NCI-H460 (cell line): ENCODE measurements at places on chromosomes 13 and 19. TPM values are rescaled to one million over a fixed set of nuclear protein-coding genes. Genes with fewer than 3 reads are reported as not detected.

CEACAM19 gene
- total RNA-seq: 0.46 and 0.59 TPM in 2 replicates

- DNase-seq: no peak
Observed at GRCh38 chr13:36907821-36908220, 12.2 kb downstream of the SMAD9 start.

DNA sequence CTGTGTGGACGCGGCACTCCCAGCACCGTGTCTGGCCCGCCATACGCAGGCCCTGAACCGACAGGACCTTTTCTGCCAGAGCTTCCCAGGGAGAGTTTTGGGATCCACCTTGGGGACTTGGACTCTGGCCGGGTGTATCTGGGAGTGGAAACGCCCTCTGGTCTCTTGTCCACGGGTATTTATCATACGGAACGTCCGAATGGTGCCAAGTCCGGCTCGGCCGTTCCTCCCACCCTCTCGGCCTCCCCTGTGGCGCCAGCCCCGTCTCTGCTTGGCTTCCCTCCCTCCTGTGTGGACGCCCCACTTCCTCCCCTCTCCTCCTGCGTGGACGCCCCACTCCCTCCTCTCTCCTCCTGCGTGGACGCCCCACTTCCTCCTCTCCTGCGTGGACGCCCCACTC lies 12.1 kb downstream of the HCN2 start:
- no peak for DNase-seq

DNA sequence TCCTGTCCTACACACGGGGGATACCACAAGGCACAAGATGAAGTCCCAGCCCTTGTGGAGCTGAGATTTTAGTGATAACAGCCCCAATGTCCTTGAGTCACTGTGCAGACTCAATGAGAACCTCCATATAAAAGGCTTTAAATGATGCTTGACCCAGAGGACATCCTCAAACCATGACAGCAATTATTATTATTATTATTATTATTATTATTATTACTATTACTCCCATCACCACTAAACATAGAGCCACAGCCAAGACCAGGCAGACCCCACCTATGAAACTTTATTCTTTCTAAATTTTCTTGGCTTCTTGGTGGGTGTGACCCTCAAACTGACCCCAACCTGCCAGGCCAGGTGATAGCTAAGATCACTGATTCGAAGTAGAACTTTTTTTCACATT lies 11.1 kb downstream of the C19orf47 start:
- DNase-seq: no peak

FBXO46 gene
- 9.8 and 11.5 TPM in 2 replicates for total RNA-seq

DNA sequence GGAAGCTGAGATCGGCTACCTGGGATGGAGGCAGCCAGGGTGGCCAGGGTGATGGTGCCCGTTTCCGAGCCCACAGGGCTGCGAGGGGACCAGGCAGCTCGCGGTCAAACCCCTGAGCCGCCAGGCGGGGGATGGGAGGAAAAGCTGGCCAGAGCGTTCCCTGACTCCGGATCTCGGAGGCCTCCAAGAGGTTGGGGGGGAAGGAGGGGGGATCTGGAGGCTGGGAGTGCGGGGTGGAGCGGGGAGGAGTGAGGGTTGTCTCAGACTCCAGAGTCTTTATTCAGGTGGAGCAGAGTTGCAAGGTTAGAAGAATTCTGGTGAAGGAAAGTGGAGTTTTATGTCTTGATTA lies 1.1 kb downstream of the CACNG7 start:
- no peak for DNase-seq

DNA sequence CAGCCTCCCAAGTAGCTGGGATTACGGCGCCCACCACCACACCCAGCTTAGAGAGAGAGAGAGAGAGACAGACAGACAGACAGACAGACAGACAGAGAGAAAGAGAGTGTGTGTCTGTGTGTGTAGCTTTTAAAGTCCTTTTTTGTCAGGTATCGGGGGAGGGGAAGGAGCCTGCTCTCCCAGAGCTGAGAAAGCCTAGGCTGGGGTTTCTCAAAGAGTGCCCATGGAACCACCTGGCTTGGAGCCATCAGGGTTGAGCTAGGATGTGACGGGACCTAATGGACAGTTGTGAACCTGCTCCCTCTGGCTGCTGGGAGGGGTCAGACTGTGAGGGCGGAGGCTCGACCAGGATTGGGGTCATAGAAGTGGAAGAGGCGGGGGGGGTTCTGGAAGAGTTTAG lies 16.6 kb downstream of the RFX1 start:
- no peak for DNase-seq

- no peak for DNase-seq
Observed at GRCh38 chr13:66577358-66577757, 652.8 kb downstream of the PCDH9 start.

CYP4F3 gene
- 2.9 and 3.0 TPM in 2 replicates for total RNA-seq

CSNK1G2 gene
- total RNA-seq: 34.0 and 38.9 TPM in 2 replicates

SPACA6 gene
- 3.5 and 4.7 TPM in 2 replicates for total RNA-seq

- DNase-seq: no peak
Observed at GRCh38 chr19:29724102-29724641, 9.1 kb upstream of the C19orf12 start.

DNA sequence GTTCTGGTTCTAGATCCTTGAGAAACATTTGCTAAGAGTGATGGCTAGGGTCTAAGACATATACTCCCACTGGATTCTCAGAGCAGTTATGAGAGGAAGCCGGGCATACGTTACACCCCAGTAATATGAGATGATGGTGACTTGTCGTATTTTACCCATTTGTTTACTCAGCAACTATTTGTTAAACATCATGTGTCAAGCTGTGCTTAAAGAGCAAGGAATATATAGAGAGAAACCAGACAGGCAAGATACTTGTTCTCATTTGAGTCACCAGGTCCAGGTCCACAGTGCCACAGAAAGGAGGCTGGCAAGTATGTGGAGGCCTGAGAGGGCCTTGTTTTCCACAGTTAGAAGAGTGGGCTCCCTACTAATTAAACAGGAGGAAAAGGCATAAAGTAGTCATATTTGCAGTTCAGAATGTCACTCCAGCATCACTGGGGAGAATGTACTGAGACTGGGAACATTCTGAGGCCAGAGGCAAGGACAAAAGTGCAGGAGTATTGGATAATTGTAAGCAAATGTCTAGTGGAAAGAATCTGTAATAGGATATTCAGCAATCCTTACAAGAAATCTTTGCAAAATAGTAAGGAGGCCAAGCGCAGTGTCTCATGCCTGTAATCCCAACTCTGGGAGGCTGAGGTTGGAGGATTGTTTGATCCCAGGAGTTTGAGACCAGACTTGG lies 142.2 kb downstream of the IRS2 start:
- DNase-seq: peak; percentile 41

- no peak for DNase-seq
Observed at GRCh38 chr13:65932587-65933239, 1297.4 kb downstream of the PCDH9 start.

DNA sequence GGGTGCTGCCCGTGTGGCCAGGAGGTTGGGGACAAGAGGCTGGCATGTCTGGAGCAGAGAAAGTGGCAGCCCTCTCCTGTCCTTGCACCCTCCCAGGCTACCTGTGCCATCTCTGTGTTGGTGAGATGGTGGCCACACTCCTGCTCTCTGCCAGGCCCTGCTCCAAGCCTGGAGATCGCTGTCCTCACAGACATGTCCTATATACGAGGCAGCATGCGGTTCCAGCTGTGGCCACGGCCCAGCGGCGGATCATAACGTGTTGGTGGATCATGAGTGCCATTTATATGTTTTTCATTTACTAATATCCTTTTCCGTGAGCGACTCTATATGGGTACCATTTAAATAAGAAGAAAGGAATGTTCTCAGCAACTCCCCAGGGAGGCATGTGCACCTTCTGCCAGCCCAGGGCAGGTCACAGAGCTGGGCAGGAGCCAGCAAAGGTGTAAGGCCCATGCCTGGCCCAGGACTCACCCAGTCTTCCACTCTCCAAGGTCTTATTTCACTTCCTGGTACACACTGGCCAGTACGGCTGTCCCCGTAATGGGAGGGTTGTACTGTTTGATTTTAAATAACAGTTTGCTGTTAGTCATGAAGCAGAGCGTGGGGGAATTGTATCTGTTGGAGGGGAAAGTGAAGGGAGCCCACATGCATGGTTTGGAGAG lies 47.2 kb upstream of the LDLR start:
- no peak for DNase-seq

DNA sequence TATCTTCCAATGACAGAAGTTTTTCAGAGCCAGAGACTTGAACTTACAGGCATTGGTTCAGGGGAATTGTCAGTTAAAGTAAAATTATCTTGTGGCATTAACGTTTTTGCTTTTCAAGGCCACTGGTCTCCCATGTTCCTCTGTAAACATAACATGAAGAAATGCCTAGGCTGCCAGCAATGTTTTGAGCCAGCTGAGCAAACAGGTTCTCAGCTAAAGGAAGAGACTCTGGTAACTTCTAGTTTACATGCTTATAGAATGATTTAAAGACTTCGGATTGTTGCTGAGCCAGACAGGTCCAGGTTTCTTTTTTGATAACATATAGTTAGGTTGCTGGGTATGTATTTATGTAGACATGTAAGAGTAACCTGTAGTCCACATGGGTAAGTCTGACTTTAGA lies 35.7 kb downstream of the ZNF493 start:
- no peak for DNase-seq

IRGC gene
- not detected in 2 replicates for total RNA-seq

- no peak for DNase-seq
Observed at GRCh38 chr19:8697671-8698432, 743 bp downstream of the ACTL9 start.

DNA sequence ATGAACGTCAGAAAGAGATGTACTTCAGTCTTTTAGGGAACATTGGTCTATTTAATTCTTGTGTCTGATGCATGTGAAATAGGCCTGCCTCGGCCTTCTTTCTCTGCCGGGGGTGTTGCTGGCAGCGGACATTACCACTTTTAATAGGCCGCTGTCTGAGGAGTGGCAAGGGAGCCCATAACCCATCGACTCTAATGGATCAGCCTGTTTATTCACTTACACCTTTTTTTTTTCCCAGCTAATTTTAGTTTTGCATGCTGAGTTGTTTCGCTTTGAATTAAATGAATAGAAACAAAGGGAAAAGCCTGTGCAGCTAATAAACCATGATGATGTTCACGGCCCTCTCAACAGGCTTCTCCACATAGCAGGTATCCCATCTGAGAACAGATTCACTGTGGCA lies 78.4 kb downstream of the KCTD15 start:
- no peak for DNase-seq

KIR3DL3 gene
- not detected in 2 replicates for total RNA-seq

GRCh38 chr13:113769106-113769505 lies 10.1 kb downstream of the TMEM255B start:
- DNase-seq: no peak

DNA sequence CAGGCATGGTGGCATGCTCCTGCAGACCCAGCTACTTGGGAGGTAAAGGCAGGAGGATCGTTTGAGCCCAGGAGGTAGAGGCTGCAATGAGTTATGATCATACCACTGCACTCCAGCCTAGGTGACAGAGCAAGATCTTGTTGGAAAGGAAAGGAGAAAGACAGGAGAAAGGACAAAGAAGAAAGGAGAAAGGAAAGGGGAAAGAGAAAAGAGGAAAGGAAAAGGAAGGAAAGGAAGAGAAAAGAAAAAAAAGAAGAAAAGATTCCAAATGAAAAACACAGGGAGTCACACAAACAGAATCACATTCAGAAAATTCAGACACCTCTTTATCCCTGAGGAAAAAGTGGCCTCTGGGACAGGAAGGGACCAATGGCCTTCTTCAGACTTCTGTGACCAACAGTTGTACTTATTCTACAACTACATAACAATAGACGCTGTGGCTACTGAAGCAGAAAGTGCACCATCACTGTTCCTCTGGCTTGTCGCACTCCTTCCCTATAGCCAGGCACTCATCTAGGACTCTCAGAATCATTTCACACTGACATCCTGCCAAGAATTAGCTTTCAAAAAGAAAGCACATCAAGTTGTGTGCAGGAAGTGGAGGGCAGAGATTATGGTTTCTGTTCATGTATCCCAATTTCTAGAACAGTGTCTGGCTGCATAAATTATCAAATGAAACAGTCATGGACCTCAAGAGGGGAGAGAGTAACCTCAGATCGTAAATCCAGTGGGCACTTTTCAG lies 5.9 kb downstream of the MTMR6 start:
- no peak for DNase-seq

GRCh38 chr19:2096034-2096479 lies at the start of gene MOB3A:
Gene MOB3A (minus strand): TSS chr19:2096326. CDS start chr19:2078560, 17,766 bp downstream.
- peak; percentile 76 for DNase-seq

DNA sequence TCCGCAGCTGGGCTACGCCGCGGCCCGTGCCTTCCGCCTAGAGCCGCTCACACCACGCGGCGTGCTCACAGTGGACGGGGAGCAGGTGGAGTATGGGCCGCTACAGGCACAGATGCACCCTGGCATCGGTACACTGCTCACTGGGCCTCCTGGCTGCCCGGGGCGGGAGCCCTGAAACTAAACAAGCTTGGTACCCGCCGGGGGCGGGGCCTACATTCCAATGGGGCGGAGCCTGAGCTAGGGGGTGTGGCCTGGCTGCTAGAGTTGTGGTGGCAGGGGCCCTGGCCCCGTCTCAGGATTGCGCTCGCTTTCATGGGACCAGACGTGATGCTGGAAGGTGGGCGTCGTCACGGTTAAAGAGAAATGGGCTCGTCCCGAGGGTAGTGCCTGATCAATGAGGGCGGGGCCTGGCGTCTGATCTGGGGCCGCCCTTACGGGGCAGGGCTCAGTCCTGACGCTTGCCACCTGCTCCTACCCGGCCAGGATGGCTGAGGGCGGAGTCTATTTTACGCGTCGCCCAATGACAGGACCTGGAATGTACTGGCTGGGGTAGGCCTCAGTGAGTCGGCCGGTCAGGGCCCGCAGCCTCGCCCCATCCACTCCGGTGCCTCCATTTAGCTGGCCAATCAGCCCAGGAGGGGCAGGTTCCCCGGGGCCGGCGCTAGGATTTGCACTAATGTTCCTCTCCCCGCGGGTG lies 7.4 kb downstream of the DBP start:
- DNase-seq: no peak

FUT3 gene
- not detected in 2 replicates for total RNA-seq

- no peak for DNase-seq
Observed at GRCh38 chr19:7618348-7618747, 11.0 kb downstream of the XAB2 start.
